ENCODE measurements at places on chromosomes 3 and 15. TPM values are rescaled to one million over a fixed set of nuclear protein-coding genes. Genes with fewer than 3 reads are reported as not detected.

IQCH gene
- total RNA-seq, result 4.8 TPM

SLC9C1 gene
- total RNA-seq, result not detected

DNA sequence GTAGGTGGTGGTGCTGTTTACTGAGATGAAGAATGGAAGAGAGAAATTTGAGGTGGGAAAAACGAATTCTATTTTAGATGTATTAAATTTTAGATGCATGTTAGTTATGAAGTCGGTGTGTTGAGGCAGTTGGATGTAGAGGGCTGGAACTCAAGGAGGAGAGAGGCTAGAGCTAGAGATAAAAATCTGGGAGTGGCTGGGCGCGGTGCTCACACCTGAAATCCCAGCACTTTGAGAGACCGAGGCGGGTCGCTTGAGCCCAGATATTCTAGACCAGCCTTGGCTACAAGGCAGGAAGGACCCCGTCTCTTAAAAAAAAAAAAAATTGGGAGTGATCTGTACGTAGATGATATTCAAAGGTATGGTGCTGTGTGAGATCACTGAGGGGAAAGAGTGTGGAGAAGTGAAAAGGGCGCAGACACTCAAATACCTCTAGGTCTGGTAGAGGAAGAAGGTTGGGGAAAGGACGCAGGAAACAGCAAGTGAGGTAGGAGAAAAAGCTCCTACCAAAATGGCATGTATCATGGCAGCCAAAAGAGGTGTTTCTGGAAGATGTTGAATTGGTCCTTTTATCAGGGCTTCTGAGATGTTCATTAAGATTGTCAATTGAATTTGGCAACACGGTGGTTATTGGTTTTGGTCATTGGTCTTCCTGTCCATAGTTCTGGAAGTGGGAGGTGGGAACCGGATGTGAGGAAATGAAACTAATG is 1.8 kb downstream of the YEATS2 start:
- DNase-seq, result no peak

GRCh38 chr3:126956361-126956760 is 26.6 kb upstream of the PLXNA1 start:
- no peak for DNase-seq

DNA sequence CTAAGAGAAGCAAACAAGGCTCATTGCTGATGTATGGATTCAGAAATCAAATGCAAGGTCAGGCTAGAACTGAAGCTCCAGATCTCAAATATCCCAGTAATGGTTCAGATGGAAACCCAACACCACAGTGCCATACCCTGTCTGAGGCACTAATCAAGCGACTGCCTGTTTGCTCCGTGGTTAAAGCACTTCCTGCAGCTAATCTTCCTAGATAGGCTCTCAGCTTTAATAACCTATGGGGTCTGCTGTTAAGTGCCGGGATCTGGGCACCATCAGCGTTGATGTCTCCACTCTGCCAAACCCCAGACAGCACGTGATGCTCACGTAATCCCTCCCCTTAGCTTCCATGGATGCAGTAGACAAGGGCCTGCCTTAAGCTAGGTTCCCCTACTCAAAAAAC is 262.6 kb downstream of the MECOM start:
- DNase-seq, result no peak

GRCh38 chr3:180467177-180467576 is 134.8 kb upstream of the TTC14 start:
- DNase-seq, result no peak

- DNase-seq, result peak; percentile 65
Measured at GRCh38 chr3:32374788-32375595, 16.7 kb upstream of the CMTM7 start.

DNA sequence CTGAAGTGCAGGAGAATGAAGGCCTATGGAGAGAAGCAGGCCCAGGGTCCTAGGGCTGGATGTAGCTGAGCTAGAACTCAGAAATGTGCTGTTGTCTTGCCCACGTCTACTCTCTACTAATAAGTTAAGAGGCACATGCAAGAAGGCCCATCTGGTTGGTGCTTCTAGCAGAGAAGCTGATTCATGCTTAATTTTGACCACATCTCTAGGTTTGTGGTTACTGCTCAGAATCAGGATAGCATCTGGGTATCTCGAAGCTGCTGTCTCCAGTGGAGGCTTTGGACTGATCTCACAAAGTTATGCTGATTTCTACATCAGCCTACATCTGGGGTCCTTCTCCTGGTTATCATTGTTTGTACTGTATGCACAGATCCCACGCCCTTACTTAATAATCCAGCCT is 87.3 kb downstream of the CACNA1D start:
- peak; percentile 32 for DNase-seq

DNA sequence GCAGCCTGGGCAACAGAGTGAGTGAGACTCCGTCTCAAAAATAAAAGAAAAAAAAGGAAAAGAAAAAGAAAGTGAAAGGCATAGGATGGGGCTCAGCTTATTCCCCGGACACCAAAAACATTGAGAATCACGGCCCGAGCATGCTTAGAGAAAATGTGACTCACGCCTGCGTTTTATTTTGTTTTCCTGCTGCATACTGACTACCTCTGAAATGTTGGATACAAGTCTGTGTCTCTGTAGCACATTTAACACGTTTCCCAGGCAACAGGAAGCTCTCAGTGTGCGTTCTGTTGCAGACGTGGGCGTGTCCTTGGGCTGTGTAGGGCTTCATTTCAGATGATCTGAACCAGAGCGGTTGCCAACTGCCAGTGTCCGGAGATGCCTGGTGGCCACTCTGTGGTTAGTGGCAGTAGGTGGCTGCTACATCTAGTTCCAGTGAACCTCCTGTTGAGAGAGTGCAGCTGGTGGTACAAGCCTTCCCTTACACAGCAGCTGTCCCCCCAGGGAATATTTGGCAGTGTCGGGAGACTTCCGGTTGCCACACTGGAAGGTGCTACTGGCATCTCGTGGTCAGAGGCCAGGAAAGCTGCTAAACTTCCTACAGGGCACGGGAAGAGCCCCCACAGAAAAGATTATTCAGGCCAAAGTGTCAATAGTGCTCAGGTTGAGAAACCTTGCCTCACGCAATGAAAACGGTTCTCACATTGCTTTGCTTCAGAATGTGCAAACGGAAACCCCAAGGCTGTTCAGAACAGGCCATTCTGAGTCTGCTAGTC is 3.0 kb downstream of the SLC51A start:
- peak; percentile 94 for DNase-seq

- no peak for DNase-seq
Measured at GRCh38 chr3:177936721-177937120, 599.5 kb upstream of the KCNMB2 start.

Data from LHCN-M2 (cell line).